ENCODE measurements at places on chromosomes 6 and 20.

GRCh38 chr6:25215881-25216280 lies 63.3 kb upstream of the CARMIL1 start:
- no peak for DNase-seq

- no peak for DNase-seq
Measured at GRCh38 chr6:64064919-64065318, 429.3 kb downstream of the PHF3 start.

DNA sequence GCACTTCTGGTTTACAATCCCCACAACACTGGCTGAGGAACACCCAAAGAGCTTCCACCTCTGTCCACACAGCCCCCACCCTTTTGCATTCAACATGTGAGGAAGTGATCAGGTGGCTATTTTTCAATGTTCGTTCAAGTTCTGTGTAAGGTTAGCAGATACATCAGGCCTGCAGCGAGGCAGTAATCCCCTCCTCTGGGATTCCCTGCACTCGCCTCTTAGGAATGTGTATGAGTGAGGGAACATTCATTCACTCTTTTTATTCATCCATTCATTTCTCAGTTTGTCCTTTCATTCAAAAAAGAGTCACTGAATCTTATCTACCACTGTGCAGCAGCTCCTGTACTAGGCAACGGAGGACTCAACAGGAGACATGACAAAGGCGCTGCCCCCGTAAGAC lies 236.4 kb upstream of the PRDM1 start:
- no peak for DNase-seq

- DNase-seq = no peak
Measured at GRCh38 chr20:58223358-58223941, 5.0 kb downstream of the ANKRD60 start.

DNA sequence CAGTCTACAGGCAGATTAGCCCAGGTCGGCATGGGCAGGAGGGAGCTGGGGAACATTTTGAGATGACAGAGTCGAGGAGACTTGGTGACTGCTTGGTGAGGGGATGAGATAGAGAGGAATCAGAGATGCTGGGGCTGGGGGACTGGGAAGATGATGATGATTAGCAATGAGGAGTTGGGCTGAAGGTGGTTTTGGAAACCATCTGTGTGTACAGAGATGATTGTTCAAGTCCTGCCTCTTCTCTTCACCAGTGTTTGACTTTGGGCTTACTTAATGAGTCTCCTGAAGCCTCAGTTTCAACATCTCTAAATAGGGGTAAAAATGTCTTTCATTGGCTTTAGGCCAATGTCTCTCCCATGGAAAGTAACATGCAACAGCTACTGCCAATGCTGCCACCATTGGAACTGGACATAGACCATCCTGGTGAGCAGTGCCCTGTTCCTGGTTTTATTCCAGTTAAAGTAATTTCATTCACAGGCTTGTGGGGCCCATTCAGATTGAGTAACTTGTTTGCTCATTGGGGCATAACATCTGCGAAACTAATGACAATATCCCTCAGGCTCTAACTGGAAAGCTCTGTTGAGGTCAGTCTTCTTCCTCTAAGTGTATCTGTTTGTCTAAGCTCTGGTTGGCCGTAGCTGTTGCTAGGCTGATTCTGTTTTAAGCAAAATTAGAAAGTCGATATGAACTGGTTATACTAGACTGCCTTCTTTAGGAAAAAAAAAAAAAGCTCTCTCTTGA lies 99.1 kb downstream of the ARMC2 start:
- DNase-seq = no peak

- no peak for DNase-seq
Measured at GRCh38 chr6:125094563-125094962, 59.0 kb upstream of the TPD52L1 start.

GRCh38 chr6:74941424-74941823 lies 264.4 kb downstream of the COL12A1 start:
- DNase-seq = no peak

DNA sequence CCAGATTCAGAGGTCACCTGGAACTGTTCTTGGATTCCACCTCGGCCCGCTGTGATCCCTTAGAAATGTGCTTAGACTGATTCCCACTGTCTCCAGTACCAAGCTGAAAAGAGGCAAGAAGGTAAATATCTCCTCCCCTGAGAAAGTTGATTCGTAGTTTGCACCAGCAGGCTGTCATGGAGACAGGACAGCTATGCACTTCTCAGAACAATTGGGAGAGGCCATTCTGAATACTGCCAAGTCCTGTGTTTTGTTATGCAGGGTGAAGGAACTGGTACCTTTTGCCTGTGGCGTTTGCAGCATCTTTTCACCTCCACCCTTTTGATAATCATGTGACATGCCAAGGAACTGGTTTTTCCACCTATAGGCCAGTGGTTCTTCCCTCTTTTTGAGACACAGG lies 58.2 kb upstream of the RNGTT start:
- no peak for DNase-seq

- DNase-seq = no peak
Measured at GRCh38 chr6:66986940-66987339, 1279.9 kb upstream of the EYS start.

DNA sequence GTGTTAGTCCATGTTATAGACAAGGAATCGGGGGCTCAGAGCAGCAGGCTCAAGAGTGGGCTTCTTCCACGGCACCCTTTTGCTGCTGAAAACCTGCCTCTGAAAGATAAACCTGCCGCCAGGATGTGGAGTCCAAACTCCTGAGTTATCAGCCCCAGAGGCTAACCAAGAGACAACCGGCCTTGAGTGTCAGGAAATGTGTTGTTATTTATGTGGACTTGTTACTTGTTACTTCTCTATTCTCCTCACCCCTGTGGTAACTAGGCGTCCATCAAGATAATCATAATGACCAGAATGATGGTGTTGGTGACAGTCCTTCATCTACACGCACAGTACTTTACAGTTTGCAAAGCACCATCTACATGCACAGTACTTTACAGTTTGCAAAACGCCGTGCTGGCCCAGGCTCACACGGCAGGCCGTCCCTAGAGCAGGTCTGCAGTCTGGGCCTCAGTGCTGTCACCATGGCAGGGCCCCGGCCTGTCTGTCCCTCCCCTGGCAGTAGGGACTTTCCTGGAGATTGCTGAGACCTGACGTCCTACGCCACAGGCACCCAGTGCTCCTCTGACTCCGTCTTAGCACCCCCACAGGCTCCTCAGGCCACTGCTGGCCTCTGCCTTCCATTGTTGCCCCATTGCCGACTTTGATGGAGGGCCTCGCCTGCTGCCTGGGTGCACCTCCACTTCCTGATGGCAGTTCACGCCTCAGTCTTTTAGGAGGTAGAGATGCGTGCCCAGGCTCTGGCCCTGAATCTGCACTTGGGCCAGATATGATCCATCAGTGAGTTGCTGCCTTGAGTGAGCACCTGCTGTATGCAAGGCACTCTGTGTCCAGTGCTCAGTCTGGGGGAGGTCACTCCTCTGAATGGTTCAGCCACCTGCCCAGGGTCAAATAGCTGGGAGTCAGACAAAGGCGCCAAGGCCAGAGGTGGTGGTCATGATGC lies 9.1 kb upstream of the BPIFB4 start:
- no peak for DNase-seq

DNA sequence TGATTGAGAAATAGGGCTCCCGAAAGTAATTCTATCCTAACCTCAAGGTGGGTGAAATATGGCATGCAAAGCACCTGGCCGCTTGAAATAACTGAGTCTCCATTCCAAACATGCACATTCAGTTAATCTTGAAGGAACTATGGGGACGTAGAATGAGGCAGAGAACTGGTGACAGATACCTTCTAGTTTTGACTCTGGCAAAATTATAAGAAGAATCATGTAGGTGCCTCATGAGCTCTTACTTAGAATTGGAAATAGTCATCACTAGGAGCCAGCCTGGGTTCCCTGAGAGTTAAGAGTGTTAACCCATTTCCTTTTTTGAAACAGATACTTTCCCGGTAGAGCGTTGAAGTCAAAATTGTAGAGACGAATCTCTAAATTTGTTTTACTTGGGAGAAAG lies 49.3 kb downstream of the RPF2 start:
- DNase-seq = no peak

- DNase-seq = no peak
Measured at GRCh38 chr6:55058682-55059081, 115.6 kb upstream of the HCRTR2 start.

- no peak for DNase-seq
Measured at GRCh38 chr6:170278743-170279094, 12.2 kb downstream of the DLL1 start.

DNA sequence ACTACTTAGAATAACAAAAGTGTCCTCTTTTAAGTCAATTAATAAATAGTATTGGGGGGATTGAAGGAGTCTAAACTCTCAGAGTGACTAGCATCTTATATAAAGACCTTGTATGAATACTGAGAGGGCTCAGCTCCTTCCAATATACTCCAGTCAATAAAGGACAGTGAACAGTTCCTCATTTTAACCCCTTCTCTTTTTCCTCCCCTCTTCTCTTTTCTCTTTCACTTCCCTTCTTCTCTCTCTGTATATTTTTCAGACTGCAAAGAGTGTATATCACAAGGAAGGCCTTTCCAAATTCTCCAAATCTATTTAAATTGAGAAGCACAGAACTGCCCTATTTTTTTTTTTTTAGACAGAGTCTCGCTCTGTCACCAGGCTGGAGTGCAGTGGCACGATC lies 99.5 kb downstream of the CD164 start:
- no peak for DNase-seq

DNA sequence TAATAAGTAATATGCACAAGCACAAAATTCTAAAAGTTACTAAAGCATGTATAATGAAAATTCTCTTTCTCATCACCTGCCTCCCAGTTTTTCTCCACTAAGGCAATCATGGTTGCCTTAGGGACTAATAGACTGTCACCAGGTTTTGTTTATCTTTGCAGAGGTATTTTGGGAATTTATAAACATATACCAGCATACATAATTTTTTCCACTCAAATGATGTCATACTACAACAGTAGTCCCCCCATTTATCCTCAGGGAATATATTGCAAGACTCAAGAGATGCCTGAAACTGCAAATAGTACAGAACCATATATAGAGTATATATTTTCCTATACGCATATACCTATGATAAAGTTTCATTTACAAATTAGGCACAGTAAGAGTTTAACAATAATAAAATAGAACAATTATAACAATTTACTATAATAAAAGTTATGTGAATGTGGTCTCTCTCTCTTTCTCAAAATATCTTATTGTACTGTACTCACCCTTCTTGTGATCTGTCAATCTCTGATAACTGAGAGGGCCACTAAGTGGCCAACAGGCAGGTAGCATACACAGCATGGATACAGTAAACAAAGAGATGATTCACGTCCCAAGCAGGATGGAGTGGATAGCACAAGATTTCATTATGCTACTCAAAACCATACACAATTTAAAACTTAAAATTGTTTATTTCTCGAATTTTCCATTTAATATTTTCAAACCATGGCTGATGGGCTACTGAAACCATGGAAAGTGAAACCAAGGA lies 19.7 kb downstream of the RBL1 start:
- no peak for DNase-seq

- no peak for DNase-seq
Measured at GRCh38 chr20:49096203-49096730, 50.2 kb downstream of the CSE1L start.

GRCh38 chr20:11320033-11320432 lies 597.7 kb upstream of the BTBD3 start:
- DNase-seq = no peak

- DNase-seq = no peak
Measured at GRCh38 chr20:21338291-21338690, 35.2 kb downstream of the XRN2 start.

DNA sequence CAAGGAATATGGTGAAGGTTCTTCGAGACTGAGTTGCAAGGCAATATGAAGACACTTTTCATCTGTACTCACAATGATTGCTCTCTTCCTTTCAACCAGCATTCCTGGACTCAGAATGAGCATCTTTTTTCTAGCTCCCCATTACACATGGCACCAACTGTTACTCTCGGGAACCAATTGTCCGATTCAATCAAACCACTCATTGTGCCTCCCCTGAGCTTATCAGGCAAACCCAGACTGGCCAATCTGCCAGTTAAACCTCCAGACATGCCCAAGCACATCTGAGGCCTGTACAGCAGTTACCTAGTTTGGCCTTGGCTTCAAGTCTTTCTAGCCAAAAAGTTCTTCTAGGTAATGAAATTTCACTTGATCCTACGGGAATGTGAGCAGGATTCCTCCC lies 164.1 kb downstream of the ID4 start:
- DNase-seq = no peak

DNA sequence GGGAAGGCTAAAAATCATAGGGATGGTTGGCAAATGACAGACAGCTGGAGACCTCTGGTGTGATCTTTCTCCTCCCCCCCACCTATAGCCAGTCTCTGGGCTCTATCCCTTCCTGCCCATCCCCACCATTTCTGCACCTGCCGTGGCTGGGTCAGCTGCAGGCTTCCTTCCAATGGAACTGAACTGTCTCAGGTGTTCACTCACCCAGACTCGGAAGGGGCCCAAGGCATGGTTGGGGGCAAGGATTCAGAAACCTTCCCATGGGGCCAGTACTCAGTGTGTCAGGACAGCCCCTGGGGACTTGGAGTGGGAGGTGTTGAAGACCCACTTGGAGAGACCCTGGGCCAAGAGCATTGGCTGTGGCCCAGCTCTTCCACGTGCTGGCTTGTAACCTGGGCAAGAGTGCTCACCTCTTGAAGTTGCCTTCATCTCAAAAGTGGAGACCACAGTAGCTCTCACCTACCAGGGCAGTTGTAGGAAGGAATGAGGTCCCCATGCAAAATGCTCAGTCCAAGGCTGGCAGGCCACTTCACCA lies 1.7 kb upstream of the PHACTR3 start:
- DNase-seq = no peak

GRCh38 chr6:56532766-56533551 lies 109.7 kb downstream of the DST start:
- DNase-seq = no peak

GRCh38 chr6:114955363-114955762 lies 612.5 kb upstream of the HS3ST5 start:
- no peak for DNase-seq

DNA sequence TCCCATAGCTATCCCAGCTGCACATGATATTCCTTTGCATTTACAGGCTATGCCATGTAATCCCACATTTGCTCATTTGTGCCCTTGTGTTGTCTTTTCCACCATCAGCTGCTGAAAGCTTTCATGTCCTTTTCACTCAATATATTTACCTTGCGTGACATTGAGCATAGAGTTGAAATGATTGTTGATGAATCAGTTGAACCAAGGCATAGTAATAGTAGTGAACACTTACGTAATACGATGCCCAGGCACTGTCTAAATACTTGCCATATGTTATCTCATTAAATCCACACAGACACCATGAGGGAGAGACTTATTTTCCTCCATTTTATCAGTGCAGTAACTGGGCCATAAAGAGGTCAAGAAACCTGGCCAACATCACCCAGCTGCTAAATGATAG lies 13.1 kb downstream of the RNF8 start:
- DNase-seq = no peak

DNA sequence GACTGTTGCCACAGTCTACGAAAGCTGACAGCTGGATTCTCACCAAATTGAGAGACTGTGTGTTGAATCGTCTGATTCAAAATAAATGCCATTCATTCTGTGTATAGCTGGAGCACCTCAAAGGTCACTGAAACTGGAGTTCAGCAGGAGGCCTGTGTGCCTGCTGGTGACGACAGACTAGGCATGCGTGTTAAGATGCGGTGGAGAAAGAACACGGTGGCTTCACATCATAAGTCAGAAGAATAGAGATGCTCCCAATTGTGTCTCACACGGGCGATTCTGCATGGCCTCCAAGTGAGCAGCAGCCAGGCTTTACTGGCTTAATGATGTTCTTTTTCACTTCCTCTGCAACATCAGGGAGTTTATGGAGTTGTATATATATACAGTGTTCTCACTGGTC lies 32.3 kb downstream of the SNHG17 start:
- DNase-seq = no peak

All from caudate nucleus (tissue), 63 donors.